NCI-H1436 treated with DMSO at 0.1 percent for 48 hours (cell line): ENCODE measurements at places on chromosomes 1 and 21.

DNA sequence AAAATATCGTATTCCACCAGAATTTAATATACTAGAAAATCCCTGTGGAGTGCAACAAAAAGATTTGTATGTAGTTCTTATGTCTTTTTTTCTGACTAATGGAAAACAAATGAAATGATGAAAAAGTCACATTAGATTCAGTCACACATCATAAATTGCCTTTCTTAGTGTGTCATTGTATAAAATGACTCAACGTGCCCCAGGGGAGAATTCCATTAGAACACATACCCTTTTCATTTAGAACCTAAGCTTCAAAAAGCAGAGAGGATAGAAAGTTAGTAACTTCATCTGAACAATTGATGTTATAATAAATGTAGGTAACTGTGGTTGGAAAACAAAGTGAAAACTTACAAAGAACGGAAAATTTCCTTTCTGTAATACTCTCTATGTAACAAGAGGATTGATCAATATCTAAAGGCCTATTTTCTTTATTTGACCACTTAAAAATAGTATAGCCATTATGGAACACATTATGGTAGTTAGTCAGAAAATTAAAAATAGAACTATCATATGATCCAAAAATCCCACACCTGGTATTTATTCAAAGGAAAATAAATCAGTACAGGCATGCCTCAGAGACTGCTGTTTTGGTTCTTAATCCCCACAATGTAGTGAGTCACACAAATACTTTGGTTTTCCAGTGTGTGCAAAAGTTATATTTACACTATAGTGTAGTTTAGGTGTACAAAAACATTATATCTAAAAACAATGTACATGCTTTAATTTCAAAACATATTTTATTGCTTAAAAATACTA, 1016.1 kb downstream of the KCNT2 start:
- no peak for DNase-seq

GRCh38 chr1:61752921-61753389, 10.7 kb downstream of the PATJ start:
- no peak for DNase-seq

DNA sequence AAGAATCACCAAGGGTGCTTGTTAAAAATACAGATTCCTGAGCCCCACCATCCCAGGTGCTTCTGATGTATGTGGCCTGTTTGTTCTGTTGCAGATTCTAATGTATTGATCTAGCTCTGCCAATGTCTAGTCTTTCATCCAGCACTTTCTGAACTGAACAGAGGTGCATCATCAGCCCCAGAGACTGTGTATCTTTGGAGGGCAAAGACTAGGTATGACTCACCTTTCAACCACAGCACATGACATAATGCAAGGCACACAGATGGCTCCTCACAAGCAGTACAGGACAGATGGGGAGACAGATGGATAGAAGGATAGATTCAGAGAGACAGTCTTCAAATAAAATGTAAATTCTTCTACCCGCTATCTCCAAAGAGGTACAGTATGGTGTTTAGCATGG, 32.3 kb downstream of the CD58 start:
- DNase-seq: no peak

DNA sequence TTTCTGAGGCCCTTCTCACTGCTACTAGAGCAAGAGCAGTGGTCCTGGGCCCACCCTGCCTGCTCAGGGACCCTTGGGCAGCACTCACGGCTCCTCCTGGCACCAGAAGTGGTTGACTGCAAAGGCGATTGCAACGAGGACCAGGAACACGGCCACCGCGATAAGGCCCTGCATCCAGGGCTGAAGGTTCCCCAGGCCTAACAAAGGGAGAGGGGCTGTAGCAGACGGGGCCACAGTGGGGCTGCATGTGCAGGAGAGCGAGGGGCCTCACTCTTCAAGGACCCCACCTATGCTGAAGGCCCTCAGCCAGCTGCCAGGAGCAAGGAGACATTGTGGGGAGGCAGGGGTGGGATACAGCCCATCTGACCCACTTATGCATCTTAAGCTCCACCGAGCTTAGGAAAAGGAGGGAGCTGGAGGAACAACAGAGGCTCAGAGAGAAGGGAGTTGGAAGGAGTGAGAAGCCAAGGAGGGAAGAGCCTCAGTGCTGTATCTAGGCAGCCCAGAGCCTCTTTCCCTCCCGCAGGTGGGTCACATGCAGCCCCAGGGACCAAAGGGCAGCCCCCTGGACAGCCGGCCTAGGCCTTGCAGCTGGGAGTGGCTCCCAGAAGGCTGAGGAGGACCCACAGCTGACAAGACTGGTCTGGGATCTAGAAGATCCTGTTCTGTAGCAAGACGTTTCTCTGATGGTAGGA, 2.5 kb downstream of the PDZK1IP1 start:
- DNase-seq: no peak

DNA sequence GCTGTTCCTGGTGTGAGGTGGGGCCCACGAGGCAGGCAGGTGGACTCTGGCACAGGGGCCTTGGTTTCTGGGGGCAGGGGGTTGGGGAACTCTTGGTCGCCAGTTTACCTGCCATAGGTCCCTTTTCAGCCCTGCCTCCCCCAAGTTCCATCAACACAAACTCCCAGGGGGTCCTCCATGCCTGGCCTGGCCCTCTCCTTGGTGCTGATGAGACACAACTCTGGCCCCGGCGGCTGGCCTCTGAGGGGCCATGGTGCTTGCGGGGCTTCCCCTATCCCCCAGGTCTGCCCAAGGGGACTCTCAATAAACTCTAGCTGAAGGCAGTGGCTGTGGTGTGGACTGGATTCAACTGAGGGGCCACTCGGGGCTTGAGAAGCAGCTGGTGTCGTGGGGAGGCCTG, 16.0 kb downstream of the HTR6 start:
- DNase-seq: no peak

DNA sequence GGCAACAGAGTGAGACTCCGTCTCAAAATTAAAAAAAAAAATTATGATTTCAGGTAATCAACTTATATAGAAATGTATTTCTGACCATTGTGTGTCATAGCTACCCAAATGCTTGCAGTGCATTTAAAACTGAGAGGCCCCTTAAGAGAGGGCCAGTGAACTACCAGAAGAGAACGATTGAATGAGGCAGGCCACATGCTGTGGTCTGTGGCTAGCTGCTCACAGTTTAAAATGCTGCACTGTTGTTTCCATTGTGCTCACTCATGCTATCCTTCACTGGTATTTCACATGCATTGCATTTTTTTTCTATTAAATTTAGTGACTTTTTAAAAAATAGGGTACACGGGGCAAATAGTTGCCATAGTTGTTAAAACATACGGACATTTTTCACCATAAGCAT, 26.0 kb downstream of the CHML start:
- no peak for DNase-seq

DNA sequence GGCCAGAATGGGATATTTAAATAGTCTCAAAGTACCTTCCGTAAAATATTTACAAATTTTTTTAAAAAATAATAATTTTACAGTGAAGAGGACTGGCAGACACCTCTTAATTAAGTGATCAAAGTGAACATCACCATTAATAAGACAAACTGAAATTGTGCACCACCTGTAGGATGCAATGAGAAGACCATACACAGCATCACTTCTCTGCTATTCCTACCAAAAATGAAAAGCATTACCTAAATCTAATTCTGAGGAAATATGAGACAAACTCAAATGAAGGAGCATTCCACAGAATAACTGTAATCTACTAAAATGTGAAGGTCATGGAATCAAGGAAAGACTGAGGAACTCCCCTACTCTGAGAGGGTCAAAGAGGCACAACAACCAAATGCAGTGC, 68.2 kb upstream of the PRDX6 start:
- no peak for DNase-seq

- no peak for DNase-seq
These were observed 664 bp downstream of the FAM89A start for GRCh38 chr1:231039161-231040018.

GRCh38 chr1:203684094-203684493, 57.5 kb downstream of the ATP2B4 start:
- no peak for DNase-seq

DNA sequence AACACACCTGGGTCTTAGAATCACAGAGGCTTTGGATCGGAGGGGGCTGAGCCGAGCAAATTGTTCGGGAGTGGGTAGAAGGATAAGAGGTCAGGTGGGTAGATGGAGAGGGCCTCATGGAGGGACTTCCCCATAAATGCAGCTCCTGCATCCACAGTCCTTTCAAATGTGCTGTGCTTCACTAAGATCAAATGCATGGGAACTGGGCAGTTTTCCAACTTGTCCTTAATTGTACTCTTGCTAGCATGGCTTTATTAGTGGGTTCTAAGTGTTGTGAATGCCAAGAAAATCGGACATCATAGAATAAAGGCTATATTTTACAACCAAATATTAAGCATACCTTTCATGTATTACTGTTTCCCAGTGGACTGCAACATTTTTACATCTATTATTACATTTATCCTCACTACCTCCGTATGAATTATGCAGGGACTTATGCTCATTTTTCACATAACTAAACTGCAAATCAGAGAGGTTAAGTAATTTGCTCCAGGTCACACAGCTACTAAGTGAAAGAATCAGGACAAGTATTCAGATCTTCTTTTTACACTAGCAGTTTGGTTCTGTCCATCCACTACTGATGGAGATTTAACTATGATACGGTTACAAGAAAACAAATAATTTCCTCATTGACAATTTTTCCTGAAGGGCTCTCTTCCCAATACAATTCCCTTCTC, 174.5 kb upstream of the RUNX1 start:
- peak; percentile 12 for DNase-seq

DNA sequence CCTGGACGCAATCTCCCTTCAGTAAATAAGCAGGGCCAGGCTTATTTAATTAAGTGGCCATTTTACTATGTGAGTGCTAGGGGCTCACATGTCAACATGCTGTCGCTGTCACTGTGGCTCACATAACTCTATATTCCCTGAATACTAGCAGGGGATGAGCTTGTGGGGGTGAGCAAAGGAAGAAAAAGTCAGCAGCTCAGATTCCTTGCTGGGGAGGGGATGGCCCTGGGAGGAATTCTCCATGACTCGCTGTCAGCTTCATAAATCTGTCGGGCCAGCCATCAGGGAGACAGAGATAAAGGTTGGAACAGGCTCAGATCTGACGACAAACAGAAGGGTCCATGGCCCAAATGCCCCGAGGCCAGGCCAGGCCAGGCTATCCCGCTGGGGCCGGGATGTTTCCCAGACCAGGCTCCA, 26.0 kb upstream of the PLEKHG5 start:
- DNase-seq: no peak

DNA sequence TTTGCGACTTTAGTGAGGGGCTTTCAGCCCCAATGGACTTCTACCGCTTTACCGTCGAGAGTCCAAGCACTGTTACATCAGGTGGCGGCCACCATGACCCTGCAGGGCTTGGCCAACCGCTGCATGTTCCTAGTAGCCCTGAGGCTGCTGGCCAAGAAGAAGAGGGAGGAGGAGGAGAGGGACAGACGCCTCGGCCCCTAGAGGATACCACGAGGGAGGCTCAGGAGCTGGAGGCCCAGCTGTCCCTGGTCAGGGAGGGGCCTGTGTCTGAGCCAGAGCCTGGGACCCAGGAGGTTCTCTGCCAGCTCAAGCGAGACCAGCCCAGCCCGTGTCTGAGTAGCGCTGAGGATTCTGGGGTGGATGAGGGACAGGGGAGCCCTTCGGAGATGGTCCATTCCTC, 8.6 kb upstream of the SLC25A34 start:
- no peak for DNase-seq

GRCh38 chr21:34190576-34191321, 117.4 kb downstream of the MRPS6 start:
- DNase-seq: no peak

DNA sequence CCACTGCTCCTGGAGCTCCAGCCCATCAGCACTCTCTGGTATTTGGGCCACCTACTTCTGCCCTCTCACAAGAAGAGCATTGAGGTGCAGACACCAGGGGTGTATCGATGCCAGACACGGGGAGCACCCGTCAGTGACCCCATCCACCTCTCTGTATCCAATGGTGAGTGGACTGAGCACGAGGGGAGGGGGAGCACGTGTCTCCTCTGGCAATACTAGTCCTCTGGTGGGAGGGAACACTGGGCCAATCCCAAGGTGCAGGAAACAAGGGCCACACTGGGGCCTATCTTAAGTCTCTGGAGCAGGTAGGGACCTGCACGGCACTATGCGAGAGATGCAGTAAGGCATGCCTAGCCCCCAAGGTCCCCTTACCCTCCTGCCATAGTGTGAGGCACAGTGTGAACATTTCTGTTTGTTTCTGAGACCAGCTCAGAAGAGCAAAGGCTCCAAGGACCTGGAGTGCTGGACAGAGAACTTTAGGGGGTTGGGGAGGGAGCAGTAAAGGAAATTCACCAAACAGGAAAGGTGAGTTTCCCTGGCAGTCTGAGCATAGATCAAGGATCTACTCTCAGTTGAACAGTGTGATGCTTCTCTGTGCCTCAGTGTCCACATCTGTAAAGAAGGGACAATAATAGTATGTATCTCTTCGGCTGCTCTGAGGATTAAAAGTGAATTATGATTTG, 2.3 kb downstream of the FCRLB start:
- DNase-seq: no peak

GRCh38 chr1:159084867-159085266, 8.3 kb upstream of the AIM2 start:
- DNase-seq: no peak

- DNase-seq: no peak
These were observed at the start of gene BLACAT1 for GRCh38 chr1:205455581-205456382. Gene BLACAT1 (minus strand): TSS chr1:205456045.

DNA sequence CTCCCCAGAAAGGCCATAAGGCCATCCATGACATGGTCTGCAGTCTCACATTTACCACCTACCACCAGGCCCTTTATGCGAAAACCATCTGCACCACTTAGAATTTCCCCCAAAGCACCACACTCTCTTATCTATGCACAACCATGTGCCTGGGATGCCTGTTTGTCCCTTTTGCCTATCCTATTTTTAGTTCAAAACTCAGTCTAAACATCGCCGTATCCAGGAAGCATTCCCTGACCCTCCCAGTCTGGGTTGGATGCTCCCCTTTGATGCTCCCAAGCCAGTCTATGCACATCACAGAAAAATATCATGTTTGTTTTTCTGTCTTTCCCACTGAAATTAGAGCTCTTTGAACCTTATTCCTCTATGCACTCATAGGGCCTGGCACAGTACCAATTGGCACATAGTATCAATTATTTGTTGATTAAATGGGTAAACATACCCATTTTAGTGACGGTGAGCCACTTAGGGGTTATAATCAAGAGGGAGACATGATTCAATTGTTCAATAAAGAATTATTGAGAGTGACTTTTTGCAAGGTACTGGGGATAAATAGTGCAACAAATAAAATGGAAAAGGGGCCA, 6.7 kb downstream of the MPL start:
- DNase-seq: no peak

- DNase-seq: no peak
These were observed 17.1 kb downstream of the OLIG2 start for GRCh38 chr21:33042812-33043211.

DNA sequence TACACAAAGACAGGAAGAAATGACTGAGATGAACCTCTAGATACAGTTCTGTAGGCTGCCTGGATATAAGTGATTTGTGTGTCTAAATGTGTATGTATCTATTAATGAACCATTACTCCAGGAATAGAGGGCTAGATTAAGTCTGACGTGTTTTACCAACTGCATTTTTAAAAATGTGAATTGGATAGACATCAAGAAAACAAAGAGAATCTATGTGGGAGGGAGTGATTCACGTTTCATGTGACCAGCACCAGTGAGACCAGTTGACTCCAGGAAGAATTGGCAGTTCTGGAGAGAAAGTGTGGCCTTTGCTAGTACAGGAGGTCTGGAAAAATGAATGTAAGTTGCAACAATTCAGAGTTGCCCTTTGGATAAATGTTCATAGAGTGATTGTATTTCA, 53.4 kb upstream of the RGS21 start:
- DNase-seq: no peak
